ENCODE measurements at places on chromosomes 7 and 10.

GRCh38 chr7:21377545-21377944, 50.3 kb upstream of the SP4 start:
- no peak for DNase-seq

GRCh38 chr7:91239772-91240171, 24.5 kb upstream of the FZD1 start:
- DNase-seq, result no peak

DNA sequence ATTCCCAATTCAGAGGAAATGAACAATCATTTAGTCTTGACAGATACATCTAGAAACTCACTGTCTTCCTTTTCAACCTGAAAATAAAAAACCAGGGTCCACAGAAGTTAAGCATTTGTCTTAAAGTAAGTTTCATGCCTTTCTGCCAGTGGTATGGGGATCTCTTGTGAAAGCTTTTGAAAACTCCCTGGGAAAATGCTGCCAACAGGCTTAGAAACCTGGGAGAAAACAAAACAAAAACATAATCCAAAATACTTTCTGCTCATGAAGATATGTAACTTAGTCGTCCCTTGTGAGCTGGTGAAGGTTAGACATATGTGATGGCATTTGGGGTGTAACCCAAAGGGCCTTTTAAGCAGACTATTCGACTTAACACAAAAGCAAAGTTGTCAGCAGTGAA, 66.4 kb upstream of the ZNF438 start:
- DNase-seq, result no peak

DNA sequence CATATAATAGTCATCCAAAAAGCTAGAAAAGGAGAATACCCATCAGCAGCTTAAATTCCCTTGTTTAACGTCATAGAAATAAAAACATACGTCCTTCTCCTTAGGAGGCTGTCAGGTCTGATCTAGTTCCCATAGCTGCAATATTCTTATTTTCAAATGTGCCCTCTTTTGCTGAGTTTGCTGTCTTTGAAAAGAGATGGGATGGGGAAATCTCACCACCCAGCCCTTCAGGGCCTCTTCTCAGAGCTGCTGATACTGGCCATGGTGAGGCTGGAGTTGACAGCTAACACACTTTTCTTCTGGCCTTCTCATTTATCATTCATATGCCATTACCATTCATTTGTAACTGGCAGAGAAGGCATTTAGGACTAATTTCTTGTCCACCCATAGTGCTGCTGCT, 5.1 kb upstream of the PCGF5 start:
- DNase-seq, result no peak

GRCh38 chr10:94524711-94525110, 20.9 kb upstream of the HELLS start:
- DNase-seq, result no peak

- peak; percentile 72 for DNase-seq
These were observed 512 bp upstream of the VIM start for GRCh38 chr10:17227367-17228090.

- peak; percentile 77 for DNase-seq
These were observed 39.3 kb downstream of the FAS start for GRCh38 chr10:89029785-89030437.

DNA sequence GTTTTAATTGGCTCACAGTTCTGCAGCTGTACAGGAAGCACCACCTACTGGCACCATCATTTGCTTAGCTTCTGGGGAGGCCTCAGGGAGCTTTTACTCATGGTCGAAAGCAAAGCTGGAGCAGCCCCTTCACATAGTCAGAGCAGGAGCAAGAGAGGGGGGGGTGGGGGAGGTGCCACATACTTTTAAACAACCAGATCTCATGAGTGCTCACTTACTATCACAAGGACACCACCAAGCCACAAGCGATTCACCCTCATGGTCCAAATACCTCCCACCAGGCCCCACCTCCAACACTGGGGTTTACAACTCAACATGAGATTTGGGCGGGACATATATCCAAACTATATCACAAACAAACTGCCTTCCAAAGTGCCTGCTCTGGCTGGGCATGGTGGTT, 31.7 kb upstream of the SLC18A3 start:
- DNase-seq, result no peak

DNA sequence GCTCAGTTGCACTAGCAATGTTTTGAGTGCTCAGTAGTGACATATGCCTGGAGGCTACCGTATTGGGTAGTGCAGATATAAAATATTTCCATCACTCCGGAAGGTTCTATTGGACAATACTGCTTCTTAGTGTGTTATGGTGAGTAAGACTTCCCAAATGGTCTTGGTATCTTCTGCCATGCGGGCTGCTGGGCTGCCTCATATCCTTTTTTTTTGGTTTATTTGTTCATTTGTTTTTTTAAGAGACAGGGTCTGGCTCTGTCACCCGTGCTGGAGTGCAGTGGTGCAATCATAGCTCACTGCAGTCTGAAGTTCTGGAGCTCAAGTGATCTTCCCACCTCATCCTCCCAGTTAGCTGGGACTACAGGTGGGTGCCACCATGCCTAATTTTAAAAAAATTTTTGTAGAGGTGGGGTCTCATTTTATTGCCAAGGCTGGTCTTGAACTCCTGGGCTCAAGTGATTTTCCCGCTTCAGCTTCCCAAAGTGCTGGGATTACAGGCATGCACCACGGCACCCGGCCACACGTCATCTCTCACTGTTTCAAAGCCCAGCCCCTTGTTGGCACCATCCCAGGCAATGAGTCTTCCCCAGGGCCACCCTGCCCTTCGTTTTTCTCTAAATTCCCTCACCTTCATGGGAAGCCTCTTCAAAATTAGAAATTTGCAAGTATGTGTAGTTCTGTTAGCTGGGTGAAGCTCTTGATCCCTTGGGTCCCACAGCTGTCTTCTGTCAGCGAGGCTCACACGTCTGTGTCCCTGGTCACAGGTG, 111.0 kb upstream of the KLF14 start:
- peak; percentile 91 for DNase-seq

DNA sequence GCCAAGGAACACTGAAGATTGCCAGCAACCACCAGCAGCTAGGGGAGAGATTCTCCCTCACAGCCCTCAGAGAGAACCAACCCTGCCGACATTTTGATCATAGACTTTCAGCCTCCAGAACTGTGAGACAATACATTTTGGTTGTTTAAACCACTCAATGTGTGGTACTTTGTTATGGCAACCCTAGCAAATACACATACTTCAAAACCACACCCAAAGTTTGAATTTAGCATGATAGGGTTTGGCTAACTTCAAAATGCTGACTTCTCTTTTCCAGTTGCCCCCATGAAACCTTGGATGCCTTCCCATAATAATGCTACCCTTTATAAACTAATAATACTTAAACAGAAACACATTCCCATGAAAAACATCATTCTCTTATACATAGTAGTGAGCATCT, 149.8 kb downstream of the DGKI start:
- no peak for DNase-seq

DNA sequence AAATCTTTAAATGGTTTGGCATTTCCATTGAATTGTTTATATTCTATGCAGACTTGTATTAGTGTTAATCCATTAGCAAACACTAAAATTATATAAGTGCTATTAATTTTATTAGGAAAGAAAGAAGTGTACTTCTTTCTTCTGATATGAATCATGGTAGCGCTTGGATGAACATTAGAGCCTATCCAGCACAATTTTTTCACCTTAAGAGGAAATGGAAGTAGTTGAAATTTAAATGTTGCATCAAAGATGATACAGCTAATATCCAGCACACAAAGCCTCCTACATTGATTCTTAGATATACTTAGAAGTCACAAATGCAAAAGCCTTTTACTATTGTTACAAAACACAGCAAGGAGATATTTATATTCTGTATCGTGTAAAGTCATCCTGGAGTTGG, 174.5 kb downstream of the AHR start:
- DNase-seq, result no peak

DNA sequence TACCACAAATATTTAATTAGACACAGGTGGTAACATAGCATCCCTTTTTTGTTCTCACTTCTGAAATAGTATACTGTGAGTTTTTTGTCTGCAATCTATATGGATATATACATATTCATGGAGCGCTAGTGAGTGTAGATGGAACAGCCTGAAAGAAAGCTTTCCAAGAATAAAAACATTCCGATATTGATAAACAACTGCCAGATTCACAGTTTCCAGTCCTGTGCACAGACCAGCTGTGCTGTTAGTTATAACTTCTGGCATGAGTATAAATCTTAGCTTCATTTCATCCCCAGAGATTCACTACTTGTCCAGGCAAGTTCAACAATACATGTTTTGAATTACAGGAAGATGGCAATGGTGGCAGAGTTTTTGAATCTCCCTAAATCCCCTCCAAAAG, 467.1 kb upstream of the STEAP1 start:
- no peak for DNase-seq

- DNase-seq, result peak; percentile 29
These were observed 31.1 kb upstream of the RHEB start for GRCh38 chr7:151550656-151551286.

All from ELR (cell line).